ENCODE measurements at places on chromosomes 5 and 9.

- DNase-seq, result no peak
Measured at GRCh38 chr5:76303921-76304320, 99.2 kb upstream of the IQGAP2 start.

DNA sequence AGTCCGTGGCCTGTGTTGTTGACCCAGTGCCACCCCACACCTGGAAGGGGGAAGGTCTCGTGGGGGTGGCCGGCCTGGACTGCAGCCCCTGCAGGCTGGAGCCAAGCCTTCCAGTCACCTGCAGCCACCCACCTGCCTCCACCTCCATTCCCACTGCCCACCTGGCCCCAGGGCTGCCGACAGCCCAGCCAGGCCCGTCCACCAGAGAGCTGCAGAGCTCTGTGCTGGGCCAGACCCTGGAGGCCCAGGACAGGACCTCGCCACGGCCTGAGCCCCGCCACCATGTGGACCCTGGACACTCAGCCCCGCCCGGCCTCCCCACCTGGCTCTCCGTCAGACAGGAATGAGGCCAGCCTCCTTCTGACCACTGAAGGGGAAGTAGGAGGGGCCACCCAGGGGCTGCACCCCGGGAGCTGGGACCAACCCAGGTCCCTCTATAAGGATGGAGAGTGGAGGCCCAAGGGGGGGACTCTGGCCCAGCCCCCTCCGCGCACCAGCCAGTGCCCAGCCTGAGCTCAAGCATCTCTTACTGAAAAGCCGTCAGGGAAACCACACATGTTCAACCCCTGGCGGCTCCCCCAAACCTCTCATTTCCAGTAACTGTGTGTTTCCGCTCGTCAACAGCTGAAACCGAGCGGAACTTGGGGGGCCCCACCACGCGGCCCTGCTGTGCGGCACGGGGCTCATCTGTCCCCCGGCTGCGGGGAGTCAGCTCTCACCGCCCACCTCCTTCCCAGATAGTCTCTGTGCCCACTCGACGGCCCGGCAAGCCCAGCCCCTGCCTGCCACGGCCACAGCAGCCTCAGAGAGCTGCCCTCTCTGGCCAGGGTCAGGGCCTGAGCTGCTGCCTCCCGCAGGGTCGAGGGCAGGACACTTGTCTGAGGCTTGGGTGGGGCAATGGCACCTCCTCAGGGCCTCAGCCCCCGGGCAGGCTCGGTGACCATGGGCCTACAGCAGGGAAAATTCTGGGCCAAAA lies 12.8 kb downstream of the NOTCH1 start:
- DNase-seq, result no peak

DNA sequence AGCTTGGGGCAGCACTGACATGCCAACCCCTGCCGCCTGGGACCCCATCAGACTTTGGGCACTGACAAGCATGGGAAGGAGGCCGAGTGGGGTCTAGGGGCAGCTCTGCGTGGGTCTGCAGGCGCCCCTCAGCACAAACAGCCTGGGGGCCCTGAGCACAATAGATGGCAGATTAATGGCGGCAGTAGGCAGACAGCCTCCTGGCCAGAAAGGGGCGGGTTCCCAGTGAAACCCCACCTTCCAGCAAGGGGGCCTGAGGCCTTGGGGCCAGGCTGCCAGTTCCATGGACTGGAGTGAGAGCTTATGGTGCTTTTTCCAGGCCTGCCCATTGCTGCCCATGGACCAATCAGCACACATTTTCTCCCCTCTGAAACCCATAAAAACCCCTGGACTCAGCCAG lies 2031.2 kb downstream of the EFNA5 start:
- no peak for DNase-seq

DNA sequence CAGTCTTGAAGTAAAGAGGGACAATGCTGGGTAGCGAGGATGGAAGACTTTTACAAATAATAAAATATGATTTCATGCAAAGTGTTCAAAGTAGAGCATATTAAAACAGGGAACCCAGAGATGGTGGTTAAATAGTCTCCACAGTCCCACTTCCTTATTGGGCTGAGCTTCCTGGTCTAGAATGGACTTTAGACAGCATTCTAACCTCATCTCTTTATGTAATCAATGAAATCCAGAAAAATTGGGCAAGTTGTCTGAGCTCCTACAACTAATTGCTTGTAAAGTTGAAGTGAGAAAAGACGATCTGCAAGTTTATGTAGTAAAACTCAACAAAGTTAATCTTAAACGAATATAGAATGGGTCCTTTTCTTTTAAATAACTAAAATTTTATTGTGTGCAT lies 328.9 kb downstream of the PJA2 start:
- no peak for DNase-seq

DNA sequence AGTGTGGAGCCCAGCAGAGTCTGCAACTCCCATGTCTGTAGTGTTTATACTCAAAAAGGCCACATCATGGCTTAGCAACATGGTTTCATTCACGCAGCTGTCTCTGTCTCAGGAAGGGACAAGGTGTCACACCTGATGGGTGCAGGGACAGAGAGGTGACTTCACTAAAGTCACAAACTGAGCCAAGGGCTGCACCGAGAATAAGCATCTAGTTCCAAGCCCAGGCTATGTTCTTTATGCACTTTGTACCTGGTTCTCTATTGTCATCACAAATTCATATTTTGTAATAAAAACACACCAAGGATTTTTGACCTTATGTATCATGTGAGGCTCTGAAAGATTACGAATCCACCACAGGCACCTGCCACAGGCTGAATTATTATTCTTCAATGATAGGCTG lies 64.9 kb upstream of the STK32A start:
- no peak for DNase-seq

GRCh38 chr5:27511061-27511460 lies 472.7 kb upstream of the CDH9 start:
- no peak for DNase-seq

GRCh38 chr5:43190755-43191603 lies 1.0 kb upstream of the NIM1K start:
- no peak for DNase-seq

DNA sequence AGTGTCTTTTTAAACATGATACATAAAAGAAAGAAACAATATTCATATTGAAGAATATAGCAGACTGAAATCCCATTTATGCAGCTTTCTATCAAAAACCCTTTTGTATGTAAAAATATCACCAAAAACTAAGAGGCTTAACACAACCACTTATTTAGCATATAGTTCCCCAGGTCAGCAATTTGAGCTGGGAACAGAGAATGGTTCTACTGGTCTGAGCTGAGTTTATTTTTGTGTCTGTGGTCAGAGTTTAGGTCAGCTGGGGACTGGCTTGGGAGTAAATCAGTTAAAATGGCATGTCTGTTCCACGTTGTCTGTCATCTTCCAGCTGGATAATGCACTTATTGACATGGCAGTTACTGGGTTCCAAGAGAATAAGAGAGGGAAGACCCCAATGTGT lies 165.0 kb downstream of the TMEM232 start:
- DNase-seq, result no peak

GRCh38 chr9:16064771-16065170 lies 511.9 kb downstream of the CCDC171 start:
- no peak for DNase-seq

DNA sequence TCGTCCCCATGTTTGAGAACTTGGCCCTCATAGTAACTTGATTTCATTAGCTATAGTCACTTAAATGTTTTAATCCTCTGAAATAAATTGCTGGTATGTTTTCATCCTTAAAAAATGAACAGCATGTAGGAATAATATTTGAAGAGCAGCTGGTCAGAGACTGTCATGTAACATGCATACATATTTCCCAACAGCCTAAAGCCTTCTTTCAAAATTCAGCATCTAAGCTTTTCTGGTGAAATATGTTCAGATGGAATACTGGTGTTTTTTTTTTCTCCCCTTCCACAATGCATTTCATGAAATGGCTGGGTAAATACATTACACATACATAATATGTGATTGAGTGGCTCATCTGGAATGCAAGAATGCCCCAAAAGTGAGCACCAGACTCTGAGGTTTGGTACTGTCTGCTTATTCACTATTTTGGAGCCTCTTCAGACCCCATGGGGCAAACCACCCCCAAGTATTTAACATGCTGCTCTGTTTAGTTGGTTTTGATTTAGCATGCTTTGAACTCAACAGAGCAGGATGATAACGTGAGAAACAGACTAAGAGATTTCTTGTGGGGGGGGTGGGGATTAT lies 94.0 kb downstream of the SMARCA2 start:
- no peak for DNase-seq

GRCh38 chr9:90724112-90724511 lies 77.5 kb upstream of the SYK start:
- no peak for DNase-seq

GRCh38 chr9:78572266-78572665 lies 275.3 kb downstream of the PSAT1 start:
- DNase-seq, result no peak

GRCh38 chr5:112910529-112910928 lies 11.5 kb downstream of the REEP5 start:
- DNase-seq, result no peak
